Smooth muscle cell of the pulmonary artery (primary cell): ENCODE measurements at places on chromosomes 11 and 22. TPM values are rescaled to one million over a fixed set of nuclear protein-coding genes. Genes with fewer than 3 reads are reported as not detected.

Gene PDGFB
- 0.33 and 0.40 TPM in 2 replicates for total RNA-seq

Gene P2RY6
- total RNA-seq = 1.5 and 2.5 TPM in 2 replicates

Gene OR51B4
- total RNA-seq = 0.20 TPM in 1 of 2 replicates, not detected in the other

Gene SLC1A2
- 1.9 and 4.5 TPM in 2 replicates for total RNA-seq

Gene STK33
- 0.65 and 2.4 TPM in 2 replicates for total RNA-seq

Gene BEST1
- 3.1 and 5.0 TPM in 2 replicates for total RNA-seq

Gene HBD
- 0.33 and 0.36 TPM in 2 replicates for total RNA-seq

Gene APOL1
- 68.4 and 93.8 TPM in 2 replicates for total RNA-seq

Gene RTN4R
- total RNA-seq = 0.52 and 0.76 TPM in 2 replicates

Gene SLC37A4
- 9.2 and 10.3 TPM in 2 replicates for total RNA-seq

Gene SLC29A2
- total RNA-seq = 0.36 and 0.78 TPM in 2 replicates

Gene CD59
- 1,796 and 1,864 TPM in 2 replicates for total RNA-seq

Gene GLB1L2
- total RNA-seq = 0.03 and 0.39 TPM in 2 replicates

Gene JAML
- not detected in 2 replicates for total RNA-seq

Gene GRM5
- under 0.01 and 0.10 TPM in 2 replicates for total RNA-seq

Gene TRPC6
- total RNA-seq = 0.89 and 16.9 TPM in 2 replicates

Gene MEI1
- 0.20 and 0.26 TPM in 2 replicates for total RNA-seq

Gene KCNQ1OT1
- total RNA-seq = 3.9 and 4.8 TPM in 2 replicates

Gene DGAT2
- 2.3 and 10.3 TPM in 2 replicates for total RNA-seq

Gene RASD2
- total RNA-seq = 0.65 and 2.7 TPM in 2 replicates

Gene KIAA0930
- total RNA-seq = 44.4 and 80.5 TPM in 2 replicates

Gene PGGHG
- total RNA-seq = 14.9 and 25.8 TPM in 2 replicates

Gene APOL2
- 46.5 and 50.8 TPM in 2 replicates for total RNA-seq

Gene MMP27
- not detected in 2 replicates for total RNA-seq

Gene SCGB2A2
- not detected in 2 replicates for total RNA-seq

Gene CYTH4
- total RNA-seq = 0.07 and 0.36 TPM in 2 replicates

Gene MLC1
- total RNA-seq = 0.43 and 3.6 TPM in 2 replicates

Gene FAT3
- 1.1 and 1.5 TPM in 2 replicates for total RNA-seq

Gene NNMT
- 384 and 446 TPM in 2 replicates for total RNA-seq

Gene CRYBA4
- not detected in 2 replicates for total RNA-seq

Gene KCNJ4
- 0.03 TPM in 1 of 2 replicates, not detected in the other for total RNA-seq

Gene CTR9
- total RNA-seq = 24.7 and 30.8 TPM in 2 replicates

Gene C11orf98
- 13.4 and 18.3 TPM in 2 replicates for total RNA-seq

Gene DENND5A
- total RNA-seq = 308 and 334 TPM in 2 replicates

Gene OR56B4
- not detected in 2 replicates for total RNA-seq

Gene ZNF280B
- 0.13 and 0.30 TPM in 2 replicates for total RNA-seq

Gene ELFN2
- total RNA-seq = under 0.01 and 0.10 TPM in 2 replicates

Gene OR8D4
- total RNA-seq = not detected in 2 replicates

Gene NAP1L4
- total RNA-seq = 97.7 and 103 TPM in 2 replicates

Gene SCARF2
- 41.4 and 64.6 TPM in 2 replicates for total RNA-seq

Gene SNX19
- 85.3 and 108 TPM in 2 replicates for total RNA-seq

Gene ZNF74
- 7.9 and 14.0 TPM in 2 replicates for total RNA-seq

Gene NECTIN1
- 4.5 and 8.6 TPM in 2 replicates for total RNA-seq

Gene TTC17
- 83.9 and 92.8 TPM in 2 replicates for total RNA-seq

Gene LMNTD2
- 0.39 and 0.73 TPM in 2 replicates for total RNA-seq

Gene FOLR3
- 3.4 TPM in 1 of 2 replicates, not detected in the other for total RNA-seq

Gene UBQLN3
- 0.10 and 0.26 TPM in 2 replicates for total RNA-seq

Gene GAB4
- not detected in 2 replicates for total RNA-seq

Gene OR4X2
- total RNA-seq = not detected in 2 replicates

Gene UBQLNL
- 0.23 and 0.33 TPM in 2 replicates for total RNA-seq
